Iris pigment epithelial cell (primary cell): ENCODE measurements at places on chromosomes 3 and 15.

DNA sequence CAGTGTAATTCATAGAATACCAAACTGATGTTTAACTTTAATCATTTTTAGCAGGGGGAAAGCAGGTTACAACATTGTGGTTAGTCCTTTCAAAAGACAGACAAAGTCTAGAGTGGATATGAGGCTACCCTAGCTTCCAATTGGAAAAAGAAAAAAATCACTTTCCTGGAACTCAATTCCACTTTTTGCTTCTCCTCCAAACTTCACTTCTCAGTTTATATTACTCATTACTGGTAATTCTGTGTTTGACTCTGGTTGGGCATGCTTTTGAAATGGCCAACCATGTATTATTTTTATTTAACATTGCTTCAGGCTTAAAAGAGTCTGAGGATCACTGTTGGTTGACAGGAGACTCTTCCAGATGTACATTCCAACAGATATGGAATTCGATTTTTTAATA lies 84.8 kb downstream of the RAP2B start:
- DNase-seq: peak; percentile 61

DNA sequence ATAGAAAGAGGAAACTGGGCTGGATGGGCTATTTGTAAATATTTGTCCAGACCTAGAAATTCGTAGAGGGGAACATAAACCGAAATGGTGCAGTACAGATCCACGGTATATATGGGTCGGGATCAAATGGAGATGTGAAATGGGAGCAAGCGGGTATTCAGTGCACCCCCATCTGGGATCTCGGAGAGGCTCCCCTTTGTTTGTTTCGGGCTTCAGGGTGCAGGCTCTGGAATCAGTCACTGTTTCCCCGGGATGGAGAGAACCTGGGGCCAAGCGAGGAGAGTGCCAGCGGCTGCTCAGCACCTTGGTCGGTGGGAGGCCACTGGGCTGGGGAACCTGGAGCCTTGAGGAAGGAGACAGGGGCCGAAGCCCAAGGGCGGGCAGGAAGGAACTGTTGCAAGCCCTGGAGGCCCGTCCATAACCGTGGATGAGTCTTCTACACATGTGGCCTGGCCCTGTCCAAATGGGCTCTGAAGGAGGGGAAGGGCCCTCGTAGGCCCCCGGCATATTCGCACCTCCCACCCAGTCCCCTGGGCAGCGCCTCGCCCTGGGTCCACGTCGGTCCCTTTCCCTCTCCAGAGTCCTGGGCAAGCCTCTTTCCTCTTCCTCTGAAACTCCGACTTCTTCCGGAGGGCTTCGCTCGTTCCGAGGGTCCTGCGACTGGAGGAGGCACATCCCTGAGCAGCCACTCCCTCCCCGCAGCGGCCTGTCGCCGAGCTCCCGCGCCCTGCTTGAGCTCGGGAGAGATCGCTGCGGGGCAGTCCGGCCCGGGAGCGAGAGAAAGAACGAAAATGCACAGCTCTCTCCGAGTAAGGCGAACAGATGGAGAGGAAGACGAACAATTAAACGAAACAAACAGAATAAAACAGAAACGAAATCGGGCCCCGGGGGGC lies 3.0 kb downstream of the ISL2 start:
- no peak for DNase-seq

- no peak for DNase-seq
Observed at GRCh38 chr15:33533197-33533596, 222.4 kb downstream of the RYR3 start.

DNA sequence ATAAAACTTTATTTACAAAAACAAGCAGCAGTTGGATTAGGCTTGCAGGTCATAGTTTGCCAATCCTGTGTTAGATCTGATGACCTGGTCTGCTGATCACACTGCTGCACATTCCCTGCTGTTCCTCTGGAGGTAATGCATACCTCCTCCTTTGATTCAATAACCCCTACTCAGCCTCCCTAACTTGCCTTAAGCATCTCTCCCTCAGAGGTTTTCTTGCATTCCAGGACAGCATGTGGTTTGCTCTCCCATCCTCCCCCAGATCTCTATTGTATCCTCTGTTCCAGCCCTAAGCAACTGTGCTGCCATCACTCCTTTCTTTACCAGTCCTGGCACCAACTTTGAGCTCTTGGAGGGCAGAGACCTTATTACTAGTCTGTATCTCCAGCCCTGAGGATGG lies 63.4 kb downstream of the CACNA2D3 start:
- no peak for DNase-seq

GRCh38 chr15:39855400-39855799 lies 64.7 kb downstream of the GPR176 start:
- DNase-seq: peak; percentile 48

DNA sequence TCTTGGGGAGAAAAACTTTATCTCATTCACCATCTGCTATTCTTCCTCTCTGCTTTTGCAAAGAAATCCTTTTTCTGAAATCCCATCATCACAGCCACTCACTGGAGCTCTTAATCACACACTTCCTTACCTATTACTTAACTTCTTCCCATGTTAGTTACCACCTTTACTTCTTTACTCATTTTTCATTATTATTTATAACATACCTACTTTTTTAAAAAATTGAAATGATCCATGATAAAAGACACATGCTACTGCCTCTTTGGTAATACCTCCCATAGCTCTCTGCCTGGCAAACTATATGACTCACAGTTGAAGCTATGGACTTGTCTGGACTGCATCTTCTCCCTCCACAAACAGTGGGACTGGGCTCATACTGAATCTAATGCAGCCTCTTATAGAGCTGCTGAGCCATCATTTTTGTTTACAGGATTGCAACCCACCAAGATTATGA lies 150.3 kb downstream of the TNIK start:
- peak; percentile 86 for DNase-seq

DNA sequence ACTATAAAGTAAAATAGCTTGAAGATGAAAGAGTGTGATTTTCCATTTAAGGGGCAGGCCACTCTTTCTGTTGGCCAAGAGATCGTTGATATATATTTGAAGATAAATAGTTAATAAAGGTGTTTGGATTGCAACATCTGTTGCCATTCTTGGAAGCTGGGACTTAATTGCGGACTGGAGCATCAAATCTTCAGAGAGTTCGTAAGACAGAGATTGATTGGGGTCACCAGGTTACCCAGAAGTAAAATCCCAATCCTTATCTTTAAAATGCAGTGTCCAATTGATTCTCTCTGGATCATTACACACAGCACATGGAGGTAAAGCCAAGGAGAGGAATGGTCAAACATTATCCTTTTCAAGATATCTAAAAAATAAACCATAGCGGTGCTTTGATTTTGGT lies 220.8 kb upstream of the HES1 start:
- no peak for DNase-seq

DNA sequence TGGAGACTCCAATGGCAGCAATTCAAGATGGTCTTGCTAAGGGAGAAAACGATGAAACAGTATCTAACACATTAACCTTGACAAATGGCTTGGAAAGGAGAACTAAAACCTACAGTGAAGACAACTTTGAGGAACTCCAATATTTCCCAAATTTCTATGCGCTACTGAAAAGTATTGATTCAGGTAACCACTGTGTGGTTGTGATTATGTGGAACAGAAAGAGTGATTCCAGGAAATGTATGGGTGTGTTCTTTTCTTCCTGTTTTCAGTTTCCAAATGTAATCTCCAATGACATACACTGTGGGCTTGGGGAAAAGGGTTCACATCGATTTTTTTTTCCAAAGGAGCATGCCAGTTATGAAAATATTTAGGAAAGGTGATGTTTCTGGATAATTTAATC lies 10.9 kb downstream of the SCG3 start:
- DNase-seq: no peak
